Fibroblast of skin of left biceps (primary cell): ENCODE measurements at places on chromosomes 5 and 9.
A peak's percentile ranks its signal among the peaks of the same experiment; 100 is the strongest.

GRCh38 chr5:169474226-169474625 lies 109.3 kb upstream of the SPDL1 start:
- DNase-seq, result no peak

GRCh38 chr5:157785801-157786200 lies 42.3 kb downstream of the LSM11 start:
- DNase-seq, result no peak

DNA sequence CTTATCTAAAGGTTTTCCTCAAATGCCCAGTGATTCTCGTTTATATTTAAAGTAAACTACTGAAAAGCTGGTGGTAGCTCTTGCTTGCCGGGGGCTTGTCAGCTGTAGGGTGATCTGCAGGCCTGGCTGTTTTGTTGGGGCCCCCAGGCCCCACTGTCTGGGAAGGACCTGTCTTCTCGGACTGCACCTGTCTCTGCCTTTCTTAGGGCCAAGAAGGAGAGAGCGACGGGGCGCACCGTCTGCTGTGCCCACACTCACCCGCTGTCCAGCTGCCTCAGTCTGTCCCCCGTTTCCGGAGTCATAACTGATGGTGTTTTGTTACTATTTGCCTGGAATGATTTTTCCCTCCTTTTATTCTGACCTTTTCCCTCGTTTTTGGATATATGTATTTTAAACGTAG lies 94.1 kb upstream of the CACNA1B start:
- DNase-seq, result no peak

GRCh38 chr5:129664336-129664937 lies 83.5 kb upstream of the MINAR2 start:
- DNase-seq, result peak; percentile 14

- DNase-seq, result no peak
Measured at GRCh38 chr5:168935183-168935582, 356.0 kb upstream of the PANK3 start.

DNA sequence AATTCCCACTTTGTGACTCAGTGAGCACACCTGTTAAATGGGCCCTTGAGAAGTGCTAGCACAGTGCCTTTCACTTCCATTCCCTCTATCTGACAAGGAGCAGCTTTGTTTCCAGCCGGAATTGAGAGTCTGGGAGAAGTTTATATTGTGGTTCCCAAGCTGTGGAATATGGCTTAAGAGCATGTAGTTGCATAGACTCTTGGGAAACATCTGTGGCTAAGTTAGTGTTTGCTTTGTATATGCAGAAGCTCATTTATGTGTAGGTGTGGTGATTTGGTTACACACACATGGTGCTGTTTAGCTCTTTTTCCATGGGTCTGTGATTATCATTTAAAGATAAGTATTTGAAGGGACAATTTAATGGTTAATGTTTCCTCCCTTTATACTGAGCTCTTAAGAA lies 110.5 kb upstream of the HMHB1 start:
- DNase-seq, result no peak

- peak; percentile 67 for DNase-seq
Measured at GRCh38 chr9:77899679-77900354, 131.8 kb downstream of the GNAQ start.

DNA sequence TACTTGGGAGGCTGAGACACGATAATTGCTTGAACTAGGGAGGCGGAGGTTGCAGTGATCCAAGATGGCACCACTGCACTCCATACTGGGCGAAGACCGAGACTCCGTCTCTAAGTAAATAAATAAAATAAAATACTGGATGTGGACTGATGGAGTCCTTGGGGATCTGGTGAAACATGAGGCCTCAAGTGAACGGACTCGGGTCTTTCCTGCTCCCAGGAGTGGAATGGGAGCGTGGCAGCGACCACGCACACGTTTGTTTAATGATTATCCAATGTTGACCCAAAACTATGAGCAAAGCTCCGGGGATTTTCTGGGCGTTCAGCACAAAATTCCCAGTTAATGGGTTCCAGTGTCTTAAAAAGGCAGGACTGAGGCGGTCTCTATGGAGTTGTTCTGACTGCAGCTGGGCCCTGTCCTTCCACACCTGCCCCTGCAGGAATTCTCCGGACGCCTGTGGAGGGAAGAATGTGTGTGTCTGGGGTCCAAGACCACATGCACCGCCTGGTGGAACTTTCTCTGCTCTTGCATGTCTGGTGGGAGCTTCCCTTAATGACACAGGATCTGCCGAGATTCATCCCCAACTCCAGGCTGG lies 26.6 kb downstream of the NEK6 start:
- no peak for DNase-seq

- no peak for DNase-seq
Measured at GRCh38 chr5:40801771-40802562, 3.8 kb upstream of the PRKAA1 start.

GRCh38 chr5:126450346-126450745 lies 27.1 kb downstream of the GRAMD2B start:
- no peak for DNase-seq
